ENCODE measurements at places on chromosomes 5 and 9.

DNA sequence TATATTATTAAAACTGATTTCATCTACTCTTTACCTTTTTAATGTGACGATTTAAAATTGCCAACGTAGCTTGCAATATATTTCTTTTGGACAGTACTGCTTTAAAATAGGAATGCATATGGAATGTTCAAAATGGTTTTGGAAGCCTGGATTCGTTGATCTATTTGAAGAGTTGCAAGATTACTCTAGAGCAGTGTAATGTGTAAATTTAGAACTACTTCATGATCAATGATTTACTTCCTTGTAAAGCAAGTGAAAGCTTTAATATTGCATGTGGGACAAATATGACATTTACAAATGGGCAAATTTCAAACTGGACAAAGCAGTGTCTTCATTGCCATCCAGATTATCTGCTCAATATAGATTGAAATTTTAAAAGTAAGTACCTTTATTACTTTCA, 38.3 kb downstream of the PARP8 start:
- no peak for DNase-seq

- DNase-seq, result peak; percentile 98
These were observed 183.9 kb upstream of the DMAC1 start for GRCh38 chr9:7983490-7983889.

- no peak for DNase-seq
These were observed 11.9 kb downstream of the RAPGEF1 start for GRCh38 chr9:131727795-131728545.

DNA sequence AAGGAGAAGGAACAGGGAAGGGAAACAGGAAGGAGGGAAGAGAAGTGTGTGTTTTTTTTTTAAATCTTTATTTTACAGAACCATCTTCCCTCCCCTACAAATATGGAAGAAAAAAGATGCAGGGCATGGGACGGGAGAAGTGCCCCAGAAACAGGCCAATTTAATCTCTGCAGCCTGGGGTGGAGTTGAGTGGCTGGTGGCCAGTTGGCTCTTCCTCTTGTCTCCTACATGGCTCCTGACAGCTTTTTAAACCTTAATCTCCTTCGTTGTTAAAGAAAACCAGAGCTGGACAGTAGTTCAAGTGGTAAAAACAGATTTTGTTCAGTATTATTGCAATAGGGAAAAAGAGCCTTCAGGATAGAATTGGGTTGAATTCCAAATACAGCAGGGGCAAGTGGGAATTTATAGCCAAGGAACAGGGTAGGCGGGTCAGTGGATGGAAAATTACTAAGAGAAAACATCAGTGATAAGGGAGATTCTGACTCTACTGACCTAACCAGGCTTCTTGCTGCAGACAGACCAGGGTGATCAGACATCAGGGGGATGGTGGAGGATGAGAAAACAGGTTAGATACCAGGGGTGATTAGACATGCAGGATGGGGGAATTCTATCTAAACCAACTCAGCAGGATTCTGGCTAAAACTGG, 125.1 kb upstream of the CLINT1 start:
- DNase-seq, result no peak

DNA sequence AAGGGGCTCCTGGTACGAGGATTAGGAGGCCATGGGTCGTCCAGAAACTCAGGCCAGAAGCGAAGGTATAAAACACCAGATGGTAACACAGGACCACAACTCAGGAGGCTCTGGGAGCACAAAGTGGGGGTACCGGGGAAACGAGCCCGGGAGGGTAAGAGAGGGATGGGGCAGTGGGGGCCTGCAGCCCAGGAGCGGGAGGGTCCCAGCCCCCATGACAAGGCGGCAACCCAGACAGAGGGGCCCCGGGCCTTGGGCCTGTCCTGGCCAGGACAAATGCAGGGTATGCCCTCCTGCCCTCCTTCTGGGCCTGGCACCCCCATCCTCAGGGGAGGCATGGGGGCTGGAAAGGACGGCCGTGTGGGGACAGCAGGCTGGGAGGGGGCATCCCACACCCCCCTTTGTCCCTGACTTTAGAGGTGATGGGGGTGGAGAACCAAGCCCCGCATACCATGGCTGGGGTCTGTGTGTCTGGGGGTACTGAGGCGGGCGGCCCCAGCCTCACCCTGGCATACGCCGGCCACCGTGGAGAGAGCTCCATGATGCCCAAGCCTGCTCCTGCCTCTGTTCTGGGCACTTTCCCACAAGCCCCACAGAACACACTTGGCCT, 47.0 kb upstream of the EXOC3 start:
- no peak for DNase-seq

DNA sequence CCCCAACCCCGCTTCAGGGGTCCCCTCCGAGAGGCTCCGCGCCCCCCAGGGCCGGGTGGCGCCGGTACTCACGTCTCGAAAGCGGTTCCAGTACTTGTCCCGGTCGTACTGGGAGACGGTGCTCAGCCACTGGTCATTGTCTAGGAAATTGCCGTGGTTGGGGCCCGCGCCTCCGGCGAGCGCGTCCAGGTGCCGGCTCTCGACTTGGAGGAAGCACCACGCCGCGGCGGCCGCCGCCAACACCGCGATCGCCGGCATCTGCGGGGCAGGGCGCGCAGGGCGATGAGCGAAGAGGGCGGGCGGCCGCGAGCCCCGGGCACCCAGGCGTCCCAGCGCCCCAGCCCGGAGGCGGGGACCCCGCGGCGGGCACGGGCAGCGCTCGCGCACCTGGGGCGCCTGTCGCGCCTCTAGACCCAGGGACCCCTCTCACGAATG, 808 bp downstream of the SPOCK1 start:
- DNase-seq, result no peak

DNA sequence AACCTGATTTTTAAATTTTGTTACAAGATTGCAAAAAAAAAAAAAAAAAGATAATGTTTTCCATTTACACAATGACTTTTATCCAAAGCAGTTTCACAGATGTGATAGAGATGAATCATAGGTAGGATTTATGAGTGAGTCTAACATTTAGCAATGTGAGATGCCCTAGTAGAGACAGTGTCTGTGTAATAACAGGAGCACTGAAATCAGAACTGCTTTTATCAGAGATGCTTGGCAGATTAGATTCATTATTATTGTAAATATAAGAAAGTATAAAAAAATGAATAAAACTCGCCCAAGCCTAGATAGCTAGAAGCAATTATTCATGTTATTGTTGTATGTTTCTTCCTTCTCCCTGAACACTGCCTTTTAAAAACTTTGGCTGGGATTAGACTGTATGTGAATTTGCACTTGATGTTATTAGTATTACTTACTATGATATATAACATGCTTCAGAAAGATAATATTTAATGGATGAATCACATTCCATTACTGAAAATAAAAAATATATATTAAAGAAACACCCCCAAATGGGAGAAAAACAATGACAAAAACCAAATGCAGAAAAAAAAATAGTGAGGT, 567.3 kb upstream of the KLF4 start:
- no peak for DNase-seq

DNA sequence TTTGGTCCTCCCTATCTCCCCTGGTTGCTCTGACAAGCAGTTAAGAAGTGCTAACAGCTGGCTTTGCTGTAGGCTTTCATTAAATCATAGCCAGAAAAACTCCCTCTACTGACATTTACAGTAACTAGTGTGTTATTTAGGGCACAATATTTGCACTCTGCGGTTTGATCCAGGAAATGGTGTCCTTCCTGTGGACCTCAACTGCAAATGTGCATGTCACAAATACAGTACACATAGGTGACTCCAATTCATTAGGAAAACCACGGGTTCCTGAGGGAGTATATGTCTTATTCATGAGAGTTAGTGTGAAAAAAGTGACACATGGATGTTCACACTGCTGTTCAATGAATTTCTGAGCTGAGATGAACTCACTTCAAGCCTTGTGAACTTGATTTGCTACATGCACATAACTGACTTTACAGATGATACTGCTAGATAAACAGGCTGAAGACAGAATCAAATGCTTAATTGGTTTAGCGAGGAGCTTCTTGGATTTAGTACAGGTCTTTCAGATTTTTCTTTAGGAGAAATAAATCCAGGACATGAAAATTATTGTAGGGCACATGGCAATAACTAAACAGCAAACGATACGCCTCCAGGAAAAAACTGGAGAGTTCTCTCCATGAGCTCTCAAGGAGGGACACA, 281.5 kb downstream of the EFNA5 start:
- DNase-seq, result no peak

- no peak for DNase-seq
These were observed 83.4 kb downstream of the CPLANE1 start for GRCh38 chr5:37165761-37166160.

GRCh38 chr9:77463151-77463550, 185.0 kb downstream of the GNA14 start:
- no peak for DNase-seq

DNA sequence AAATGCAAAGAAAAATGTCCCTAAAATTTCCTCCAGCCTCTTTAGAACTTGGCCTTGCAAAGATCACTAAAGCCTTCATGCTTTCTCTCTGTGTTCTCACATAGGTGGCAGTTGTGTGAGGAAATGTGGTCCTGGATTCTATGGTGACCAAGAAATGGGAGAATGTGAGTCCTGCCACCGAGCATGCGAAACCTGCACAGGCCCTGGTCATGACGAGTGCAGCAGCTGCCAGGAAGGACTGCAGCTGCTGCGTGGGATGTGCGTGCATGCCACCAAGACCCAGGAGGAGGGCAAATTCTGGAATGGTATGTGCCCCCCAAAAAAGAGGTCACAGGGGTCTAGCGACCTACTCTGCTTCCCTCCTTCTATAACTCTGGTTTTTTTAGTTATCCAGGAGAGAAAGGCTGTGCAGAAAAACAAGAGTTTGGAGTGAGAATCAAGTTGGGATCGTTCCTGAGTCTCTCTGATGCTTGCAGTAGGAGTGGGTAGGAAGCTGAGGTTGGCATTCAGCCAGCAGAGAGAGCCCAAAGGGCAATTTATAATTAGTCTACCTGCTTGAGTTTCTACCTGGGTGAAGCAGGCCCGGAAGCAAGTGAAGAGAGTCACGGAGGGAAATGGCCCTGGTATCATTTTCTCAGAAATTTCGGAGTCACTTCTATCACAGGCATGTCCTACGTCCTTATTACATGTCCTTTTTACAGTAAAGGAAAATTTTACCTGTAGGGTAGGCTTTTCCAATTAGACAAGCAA, 97.5 kb downstream of the RFK start:
- DNase-seq, result no peak

- DNase-seq, result no peak
These were observed 209.4 kb downstream of the MAN2A1 start for GRCh38 chr5:109899163-109899535.

GRCh38 chr5:170314541-170315095, 17.0 kb upstream of the LCP2 start:
- no peak for DNase-seq

GRCh38 chr5:73031839-73032238, 76.0 kb downstream of the FCHO2 start:
- no peak for DNase-seq

DNA sequence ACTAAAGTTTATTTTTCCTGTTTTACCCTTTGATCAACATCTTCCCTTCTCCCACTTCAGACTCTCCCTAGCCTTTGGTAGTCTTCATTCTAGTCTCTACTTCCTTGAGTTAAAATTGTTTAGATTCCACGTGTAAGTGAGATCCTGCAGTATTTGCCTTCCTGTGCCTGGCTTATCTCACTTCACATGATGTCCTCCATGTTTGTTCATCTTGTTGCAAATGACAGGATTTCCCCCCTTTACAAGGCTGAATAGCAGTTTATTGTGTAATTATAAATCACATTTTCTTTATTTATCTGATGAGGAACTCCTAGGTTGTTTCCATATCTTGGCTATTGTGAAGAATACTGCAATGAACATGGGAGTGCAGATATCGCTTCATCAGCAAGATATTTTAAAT, 461.7 kb downstream of the CHSY3 start:
- DNase-seq, result no peak

GRCh38 chr9:117189121-117189520, 225.7 kb downstream of the ASTN2 start:
- DNase-seq, result no peak

GRCh38 chr5:110973510-110973909, 98.0 kb upstream of the TSLP start:
- DNase-seq, result no peak

DNA sequence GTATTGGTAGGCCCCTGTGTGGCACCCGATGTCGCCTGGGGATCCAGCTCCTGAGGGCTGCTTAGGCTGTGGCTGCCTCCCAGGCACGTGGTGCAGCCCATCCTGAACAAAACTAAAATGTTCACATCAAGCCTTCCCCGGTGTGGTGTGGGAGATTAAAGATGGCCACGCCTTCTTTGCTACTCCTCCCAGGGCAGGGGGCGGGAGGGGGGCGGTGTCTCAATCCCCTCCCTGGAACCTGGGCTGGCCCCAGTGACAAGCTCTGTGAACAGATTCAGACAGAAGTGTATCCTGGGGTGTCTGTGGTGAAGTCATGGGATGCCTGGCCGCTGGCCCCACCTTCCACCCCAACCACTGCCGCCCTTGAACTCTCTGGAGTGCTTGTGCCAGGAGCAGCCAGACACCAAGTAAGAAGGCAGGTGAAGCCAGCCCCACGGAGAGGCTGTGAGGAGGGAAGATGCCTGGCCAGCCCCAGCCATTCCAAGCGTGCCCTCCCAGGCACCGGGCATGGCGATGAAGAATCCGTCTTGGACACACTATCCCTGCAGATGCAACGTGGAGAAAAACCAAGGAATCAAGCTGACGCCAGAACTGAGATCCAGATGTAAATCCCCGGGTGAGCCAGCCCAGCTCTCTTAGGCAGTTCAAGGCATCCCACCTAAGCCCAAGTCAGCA, 75.8 kb downstream of the AK8 start:
- no peak for DNase-seq

DNA sequence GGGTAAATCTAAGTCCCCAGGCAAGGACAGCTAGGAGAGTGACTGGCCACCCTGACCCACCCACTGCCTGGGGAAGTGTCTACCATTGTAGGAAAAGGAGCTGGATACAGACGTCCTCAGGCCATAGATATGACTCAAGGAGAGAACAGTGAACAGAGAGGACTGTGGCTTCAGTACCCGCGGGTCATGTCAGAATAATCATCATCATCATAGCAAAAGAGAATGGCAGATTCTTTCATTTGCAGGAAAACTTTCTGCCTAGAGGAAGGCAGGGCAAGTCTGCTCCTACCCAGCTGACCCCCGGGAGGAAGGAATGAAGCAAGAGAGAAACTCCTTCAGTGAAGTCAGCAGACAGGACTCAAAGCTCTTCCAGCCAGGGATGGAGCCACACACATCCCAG, 52.2 kb upstream of the UBTD2 start:
- DNase-seq, result no peak

GRCh38 chr5:109191153-109191558, 218.6 kb downstream of the PJA2 start:
- DNase-seq, result no peak

GRCh38 chr5:154714266-154714986, 40.8 kb upstream of the LARP1 start:
- DNase-seq, result peak; percentile 31

- no peak for DNase-seq
These were observed 76.4 kb downstream of the ECPAS start for GRCh38 chr9:111407813-111408212.

DNA sequence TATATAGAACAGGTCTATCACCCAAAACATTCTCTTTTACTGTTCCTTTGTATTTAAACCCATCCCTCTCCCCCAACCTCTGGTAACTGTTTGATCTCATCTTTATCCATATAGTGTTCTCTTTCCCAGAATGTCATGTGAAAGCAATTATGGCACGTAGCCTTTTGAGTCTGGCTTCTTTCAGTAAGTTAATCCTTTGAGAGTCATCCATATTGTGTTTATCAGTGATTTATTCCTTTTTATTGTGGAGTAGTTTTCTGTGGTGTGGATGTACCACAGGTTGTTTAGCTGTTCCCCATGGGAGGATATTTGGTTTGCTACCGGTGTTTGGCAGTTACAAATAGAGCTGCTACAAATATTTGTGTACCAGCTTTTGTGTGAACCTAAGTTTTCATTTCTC, 38.0 kb downstream of the HMGXB3 start:
- no peak for DNase-seq

Data from pons (tissue), 1 donor.